ENCODE measurements at places on chromosomes 2 and 18. TPM values are rescaled to one million over a fixed set of nuclear protein-coding genes. Genes with fewer than 3 reads are reported as not detected.

The DPP4 gene
- 44.1 TPM for total RNA-seq

The GPR55 gene
- 0.05 TPM for total RNA-seq

The TAF1B gene
- total RNA-seq, result 53.4 TPM

The IL37 gene
- total RNA-seq, result not detected

The PSTPIP2 gene
- 7.2 TPM for total RNA-seq

The TPO gene
- 0.74 TPM for total RNA-seq

The REG3G gene
- not detected for total RNA-seq

The ACP1 gene
- total RNA-seq, result 132 TPM

- no peak for DNase-seq
These were observed 39.7 kb downstream of the ANXA4 start for GRCh38 chr2:69781321-69782248.

DNA sequence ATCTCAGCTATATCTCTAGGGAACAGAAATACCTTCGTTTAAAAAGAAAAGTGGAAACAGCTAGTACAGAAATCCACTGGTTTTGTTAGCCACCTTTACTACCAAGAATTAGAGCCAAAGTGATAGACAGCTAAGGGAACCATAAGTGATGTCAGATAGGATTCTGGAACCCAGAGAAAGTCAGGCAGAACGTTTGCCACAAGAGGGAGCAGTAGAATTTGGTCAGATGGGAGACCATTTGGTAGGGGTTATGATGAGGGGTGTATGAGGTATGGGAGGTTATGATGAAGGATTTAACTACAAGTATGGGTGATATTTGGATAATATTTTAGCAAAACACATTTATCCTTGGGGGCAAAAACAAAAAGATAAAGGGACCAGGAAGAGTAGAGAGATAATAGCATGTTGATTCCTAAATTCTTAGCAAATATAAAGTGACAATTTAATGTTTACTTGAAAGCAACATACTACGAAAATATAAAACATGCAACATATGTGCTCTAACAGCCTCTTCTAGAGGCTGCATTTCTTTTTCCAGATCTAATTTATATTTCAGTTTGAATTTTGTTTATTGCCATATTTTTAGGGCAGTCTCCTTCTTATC, 3.3 kb downstream of the SLC8A1 start:
- no peak for DNase-seq

- no peak for DNase-seq
These were observed 137.1 kb downstream of the INO80D start for GRCh38 chr2:205948883-205949282.

DNA sequence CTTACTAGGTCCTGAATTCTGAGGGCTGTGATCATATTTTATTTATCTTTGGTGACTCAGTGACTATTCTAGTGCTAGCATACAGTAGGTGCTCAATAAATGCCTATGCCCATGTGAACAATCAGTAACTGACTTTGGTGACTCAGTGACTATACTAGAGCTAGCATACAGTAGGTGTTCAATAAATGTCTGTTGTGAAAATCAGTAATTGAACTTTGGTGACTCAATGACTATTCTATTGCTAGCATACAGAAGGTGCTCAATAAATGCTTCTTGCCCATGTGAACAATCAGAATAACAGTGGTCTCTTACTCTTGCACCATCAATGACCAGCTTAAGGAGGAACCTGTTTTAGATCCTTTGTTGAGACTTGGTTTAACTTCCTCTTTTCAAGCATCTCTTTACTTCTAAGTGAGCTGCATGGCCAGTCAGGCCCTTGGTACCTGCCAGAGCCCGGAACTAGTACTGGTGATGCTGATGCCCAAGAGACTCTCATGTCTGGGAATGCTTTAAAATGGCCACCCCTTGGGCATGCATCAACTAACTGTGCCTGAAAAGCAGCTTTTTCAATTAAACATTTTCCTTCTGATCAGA, 214.9 kb upstream of the SPRED2 start:
- no peak for DNase-seq

DNA sequence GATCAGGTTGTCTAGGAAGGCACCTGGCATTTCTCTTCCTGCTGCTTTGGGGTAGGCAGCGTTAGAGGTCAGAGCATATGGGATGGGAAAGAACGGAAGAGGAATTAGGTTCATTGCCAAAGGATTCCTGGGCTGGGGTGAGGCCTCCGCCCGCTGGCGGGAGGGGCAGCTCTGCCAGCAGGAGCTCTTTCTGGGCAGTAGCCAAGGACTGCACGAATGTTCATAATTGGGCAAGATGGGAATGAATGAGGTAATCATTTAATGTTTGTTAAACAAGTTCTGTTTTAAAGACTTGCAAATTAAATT, 253.9 kb downstream of the AGAP1 start:
- DNase-seq, result no peak

DNA sequence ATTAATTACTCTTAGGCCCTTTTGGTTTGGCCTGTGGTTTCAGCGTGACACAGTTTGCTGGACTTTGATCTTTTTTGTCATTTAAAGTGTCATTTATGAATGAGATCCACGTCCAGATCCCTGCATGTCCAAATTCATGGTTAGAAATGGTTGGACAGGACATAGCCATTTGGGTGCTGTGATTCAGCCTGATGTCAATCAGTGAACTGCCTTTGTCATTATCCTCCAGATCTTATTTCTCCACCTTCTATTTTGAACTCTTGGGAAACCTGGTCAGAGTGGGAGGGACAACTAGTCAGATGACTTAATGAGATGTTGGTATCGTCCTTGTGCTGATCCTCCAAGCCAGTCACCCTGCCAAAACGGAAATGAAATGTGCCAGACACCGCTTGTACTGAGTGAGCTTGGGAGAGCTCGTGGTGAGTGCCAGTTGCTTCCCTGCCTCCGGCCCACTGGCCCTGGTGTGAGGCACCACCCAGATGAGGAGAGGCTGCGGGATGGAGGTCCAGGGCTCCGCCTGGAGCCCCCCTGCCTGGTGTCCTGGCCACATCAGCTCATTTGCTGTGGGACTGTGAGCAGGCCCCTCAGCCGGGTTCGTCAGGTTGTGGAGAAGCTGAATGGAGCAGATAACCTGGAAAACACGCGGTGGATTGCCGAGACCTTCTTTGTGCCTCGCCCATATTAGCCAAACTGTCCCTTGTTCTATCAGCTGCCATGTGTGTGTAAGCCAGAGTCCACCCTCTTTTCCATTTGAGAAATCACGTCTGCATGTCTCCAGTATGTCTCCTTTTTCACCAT, 70.1 kb downstream of the DGKD start:
- no peak for DNase-seq

- DNase-seq, result no peak
These were observed 849 bp upstream of the VRK2 start for GRCh38 chr2:58045580-58046334.

DNA sequence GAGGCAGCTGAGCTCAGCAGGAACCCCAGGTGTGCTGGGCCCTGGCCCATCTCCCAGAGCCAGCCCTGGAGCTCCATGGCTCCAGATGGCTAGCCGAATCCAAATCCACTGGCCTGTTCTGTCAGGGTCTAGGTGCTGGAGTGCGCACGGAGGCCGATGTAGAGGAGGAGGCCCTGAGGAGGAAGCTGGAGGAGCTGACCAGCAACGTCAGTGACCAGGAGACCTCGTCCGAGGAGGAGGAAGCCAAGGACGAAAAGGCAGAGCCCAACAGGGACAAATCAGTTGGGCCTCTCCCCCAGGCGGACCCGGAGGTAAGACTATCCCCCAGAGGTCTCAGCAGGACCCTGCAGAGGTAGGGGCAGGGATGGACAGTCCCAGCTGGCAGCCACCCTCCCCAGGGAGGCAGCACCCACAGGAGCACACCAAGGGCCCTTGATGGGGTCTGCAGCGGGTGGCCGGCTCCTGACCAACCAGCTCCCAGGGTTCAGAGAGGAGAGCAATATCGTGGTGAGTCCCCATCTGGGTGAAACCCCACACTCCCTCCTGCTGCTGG, 26.1 kb upstream of the PRLH start:
- DNase-seq, result no peak

- DNase-seq, result no peak
These were observed 562.1 kb downstream of the TMX3 start for GRCh38 chr18:68152770-68153169.

DNA sequence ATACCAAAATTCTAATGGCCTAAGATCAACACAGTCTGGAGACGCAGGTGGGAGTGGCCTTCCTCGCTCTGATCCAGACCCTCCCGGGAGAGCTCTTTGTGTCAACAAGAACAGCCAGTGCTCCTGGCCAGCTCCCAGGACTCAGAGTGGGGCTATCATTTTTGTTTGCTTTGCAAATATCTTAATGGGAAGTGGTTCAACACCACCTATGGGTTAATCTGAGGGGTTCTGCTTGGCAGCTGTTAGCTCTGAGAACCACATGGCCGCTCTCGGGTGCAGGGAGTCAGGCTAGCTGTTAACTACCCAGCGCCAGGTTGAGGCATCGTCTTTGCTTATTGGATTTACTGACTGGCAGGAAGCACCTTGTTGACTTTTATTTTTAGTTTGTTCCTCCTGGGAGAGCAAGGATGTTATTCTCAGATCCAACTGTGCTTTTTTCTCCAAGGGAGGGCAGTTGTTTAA, 184.8 kb upstream of the SP5 start:
- DNase-seq, result peak; percentile 49

- DNase-seq, result no peak
These were observed 167.9 kb upstream of the NXPH2 start for GRCh38 chr2:138948070-138948539.

- no peak for DNase-seq
These were observed 1.9 kb downstream of the REV1 start for GRCh38 chr2:99487906-99488305.

GRCh38 chr2:218375212-218375611, 6.9 kb upstream of the SLC11A1 start:
- DNase-seq, result no peak

DNA sequence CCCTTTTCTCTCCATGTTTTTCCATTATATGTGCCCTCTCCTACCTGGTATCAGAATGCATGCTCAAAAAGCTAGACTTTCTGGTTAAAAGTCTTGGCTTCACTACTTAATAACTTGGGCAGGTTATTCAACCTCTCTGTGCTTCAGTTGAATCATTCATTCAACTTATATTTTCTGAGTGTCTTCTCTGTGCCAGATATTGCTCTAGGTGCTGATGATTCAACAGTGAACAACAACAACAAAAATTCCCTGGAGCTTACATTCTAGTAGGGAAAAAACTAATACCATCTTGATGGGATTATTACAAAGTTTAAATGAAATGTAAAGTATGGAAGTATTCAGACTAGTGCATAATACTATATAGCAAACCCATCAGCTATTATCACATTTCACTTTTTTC, 55.2 kb downstream of the SOS1 start:
- no peak for DNase-seq

DNA sequence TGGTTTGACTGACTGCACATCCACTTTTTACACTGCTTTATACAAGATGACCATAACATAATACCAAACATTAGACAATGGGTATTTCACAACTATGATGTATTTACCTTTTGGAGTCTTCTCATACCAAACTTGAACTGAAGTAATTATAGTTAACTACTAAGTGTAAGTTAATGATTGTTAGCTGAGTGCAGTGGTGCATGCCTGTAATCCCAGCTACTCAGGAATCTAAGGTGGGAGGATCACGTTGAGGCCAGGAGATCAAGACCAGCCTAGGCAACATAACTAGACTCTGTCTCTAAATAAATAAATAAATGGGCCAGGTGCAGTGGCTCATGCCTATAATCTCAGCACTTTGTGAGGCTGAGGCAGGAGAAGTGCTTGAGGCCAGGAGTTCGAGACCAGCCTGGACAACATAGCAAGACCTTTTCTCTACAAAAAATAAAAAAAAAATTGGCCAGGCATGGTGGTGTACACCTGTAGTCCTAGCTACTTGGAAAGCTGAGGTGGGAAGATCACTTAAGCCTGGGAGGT, 44.9 kb upstream of the ORC2 start:
- no peak for DNase-seq

- DNase-seq, result no peak
These were observed 93.8 kb downstream of the LYPD6B start for GRCh38 chr2:149132339-149132738.

GRCh38 chr2:188766471-188766856, 207.7 kb upstream of the COL3A1 start:
- DNase-seq, result no peak

GRCh38 chr18:8247700-8248099, 361.5 kb upstream of the RAB12 start:
- no peak for DNase-seq

- DNase-seq, result no peak
These were observed 32.7 kb upstream of the ZNF638 start for GRCh38 chr2:71298914-71299313.

DNA sequence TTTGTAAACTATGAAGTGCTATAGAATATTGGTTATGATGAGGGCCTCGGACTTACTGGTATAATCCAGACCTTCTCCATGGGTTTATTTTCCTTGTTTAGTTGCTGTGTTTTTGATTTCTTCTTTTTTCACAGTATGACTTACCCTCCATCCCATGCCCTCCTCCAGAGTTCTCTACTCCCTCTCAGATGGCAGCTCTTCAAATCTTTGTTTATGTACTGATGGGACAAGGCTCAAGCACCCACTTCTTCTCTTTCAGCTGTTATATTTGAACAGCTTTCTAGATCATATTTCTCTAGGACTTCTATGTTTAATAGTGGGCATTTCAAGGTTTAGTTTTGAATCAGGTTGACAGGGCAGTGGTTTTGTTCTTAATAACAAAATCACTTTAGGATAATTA, 43.9 kb downstream of the CLIP4 start:
- no peak for DNase-seq

DNA sequence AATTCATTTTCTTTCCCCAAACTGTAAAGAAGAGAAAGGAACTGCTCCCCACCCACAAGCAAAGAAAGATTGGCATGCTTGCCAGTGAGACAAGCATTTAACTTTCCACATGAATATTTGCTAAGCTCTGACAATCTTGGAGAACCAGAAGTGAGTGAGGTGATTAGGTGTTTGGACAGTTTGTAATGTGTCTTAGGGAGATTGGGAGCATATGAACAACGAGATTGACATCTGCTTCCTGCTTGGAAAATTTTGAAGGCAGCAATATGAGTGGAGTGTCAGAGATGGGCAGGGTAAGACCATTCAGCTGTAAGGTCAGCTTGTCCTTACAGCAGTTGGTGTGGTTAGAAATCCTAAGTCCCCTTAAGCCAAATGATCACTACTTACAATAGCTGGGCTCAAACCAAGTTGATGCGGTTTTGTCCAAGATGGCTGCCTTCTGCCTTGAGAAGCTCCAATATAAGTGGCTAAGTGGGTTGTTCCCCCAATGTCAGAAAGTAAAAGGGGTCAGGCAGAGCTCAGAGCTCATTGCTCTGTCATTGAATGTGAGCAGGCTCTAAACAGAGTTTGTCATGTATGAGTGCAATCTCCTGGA, 36.0 kb upstream of the GALNT5 start:
- DNase-seq, result no peak

DNA sequence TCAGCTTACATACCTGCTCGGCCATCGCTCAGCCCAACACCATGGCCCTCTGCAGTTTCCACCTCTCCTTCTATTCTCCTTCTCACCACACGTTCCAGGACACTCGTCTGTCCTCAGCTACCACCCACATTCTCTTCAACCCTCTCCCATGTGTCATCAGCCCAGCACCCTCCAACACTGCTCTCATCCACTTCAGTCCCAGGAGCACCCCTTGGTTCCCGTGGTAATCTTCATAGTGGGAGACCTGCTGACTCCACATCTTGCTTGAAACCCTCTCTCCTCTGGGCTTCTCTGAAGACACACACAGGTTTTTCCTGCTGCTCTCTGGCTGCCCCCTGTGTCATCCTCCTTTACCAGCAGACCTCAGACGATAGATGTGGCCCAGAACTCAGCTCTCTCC, 228.7 kb downstream of the GBX2 start:
- DNase-seq, result no peak

All from urinary bladder (tissue), 4 donors.